ENCODE measurements at places on chromosomes 2 and 18.

DNA sequence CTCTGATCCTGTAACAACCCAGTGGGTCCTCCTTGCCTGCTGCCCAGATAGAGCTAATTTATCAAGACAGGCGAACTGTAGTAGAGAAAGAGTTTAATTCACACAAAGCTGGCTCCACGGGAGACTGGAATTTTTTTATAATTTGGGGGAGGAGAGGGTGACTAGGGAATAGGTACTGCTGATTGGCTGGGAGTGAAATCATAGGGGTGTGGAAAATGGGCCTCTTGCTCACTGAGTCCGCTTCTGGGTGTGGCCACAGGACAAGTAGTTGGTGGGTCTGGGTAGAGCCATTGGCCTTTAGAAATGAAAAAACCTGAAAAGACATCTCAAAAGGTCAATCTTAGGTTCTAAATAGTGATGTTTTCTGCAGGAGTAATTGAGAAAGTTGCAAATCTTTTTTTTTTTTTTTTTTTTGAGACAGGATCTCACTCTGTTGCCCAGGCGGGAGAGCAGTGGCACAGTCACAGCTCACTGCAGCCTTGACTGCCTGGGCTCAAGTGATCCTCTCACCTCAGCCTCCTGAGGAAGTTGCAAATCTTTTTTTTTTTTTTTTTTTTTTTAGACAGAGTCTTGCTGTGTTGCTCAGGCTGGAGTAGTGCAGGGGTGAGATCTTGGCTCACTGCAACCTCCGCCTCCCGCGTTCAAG is 14.4 kb upstream of the UGGT1 start:
- DNase-seq, result no peak

- no peak for DNase-seq
These were observed 81.3 kb upstream of the TMEM178A start for GRCh38 chr2:39584283-39584965.

DNA sequence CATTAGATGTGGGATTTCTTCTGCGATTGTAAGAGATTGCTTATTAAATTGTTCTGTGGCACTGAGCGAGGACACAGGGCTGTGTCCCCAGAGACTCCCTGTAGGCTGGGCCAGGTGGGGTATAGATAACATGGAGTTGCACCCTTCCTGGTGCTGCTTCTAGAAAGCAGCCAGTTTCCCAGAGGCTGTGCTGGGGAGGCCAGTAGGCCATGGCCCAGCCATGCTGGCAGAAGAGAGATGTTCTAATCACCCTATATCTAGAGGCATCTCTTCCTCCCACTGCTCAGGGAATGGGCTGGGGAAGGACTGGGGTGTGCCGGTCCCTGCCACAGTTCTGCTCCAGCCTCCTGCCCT is 66.9 kb downstream of the HS1BP3 start:
- no peak for DNase-seq

GRCh38 chr2:168804214-168804613 is 1.8 kb downstream of the NOSTRIN start:
- DNase-seq, result no peak

DNA sequence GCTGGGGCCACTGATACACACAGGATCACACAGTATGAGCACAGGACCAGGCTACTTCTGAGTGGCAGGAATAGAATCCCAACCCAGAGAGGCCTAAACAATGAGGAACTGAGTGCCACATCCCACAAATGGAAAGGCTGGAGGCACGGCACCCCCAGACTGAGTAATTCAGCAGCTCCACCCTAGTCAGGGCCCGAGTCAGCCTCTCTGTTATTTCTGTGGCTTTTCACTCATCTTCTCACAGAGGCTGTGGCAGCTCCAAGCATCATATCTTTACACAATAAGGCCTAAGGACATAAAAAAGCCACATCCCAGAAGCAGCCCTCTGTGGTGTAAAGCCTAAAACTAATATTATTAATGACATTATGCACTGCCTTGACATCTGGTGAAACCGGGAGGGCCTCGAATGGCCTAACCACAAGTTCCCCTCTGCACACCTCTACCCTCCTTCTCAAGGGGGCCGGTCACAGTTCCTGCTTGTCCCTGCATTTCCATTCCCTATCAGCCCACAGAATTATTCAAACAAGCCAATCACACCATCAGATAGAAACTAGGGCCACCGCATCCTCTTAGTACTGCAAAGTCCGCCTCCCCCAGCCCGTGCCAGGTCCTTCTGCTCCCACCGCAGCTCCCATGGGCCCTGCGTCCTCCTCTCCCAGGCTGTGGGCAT is 12.5 kb upstream of the MAL start:
- no peak for DNase-seq

GRCh38 chr2:45134726-45135125 is 125.5 kb upstream of the SIX2 start:
- DNase-seq, result no peak

- DNase-seq, result no peak
These were observed 209.5 kb downstream of the DYM start for GRCh38 chr18:49250816-49251388.
